Urinary bladder (tissue), 4 donors: ENCODE measurements at places on chromosomes 16 and 17.

GRCh38 chr16:87319011-87319410 is 1.8 kb upstream of the C16orf95 start:
- DNase-seq: no peak

DNA sequence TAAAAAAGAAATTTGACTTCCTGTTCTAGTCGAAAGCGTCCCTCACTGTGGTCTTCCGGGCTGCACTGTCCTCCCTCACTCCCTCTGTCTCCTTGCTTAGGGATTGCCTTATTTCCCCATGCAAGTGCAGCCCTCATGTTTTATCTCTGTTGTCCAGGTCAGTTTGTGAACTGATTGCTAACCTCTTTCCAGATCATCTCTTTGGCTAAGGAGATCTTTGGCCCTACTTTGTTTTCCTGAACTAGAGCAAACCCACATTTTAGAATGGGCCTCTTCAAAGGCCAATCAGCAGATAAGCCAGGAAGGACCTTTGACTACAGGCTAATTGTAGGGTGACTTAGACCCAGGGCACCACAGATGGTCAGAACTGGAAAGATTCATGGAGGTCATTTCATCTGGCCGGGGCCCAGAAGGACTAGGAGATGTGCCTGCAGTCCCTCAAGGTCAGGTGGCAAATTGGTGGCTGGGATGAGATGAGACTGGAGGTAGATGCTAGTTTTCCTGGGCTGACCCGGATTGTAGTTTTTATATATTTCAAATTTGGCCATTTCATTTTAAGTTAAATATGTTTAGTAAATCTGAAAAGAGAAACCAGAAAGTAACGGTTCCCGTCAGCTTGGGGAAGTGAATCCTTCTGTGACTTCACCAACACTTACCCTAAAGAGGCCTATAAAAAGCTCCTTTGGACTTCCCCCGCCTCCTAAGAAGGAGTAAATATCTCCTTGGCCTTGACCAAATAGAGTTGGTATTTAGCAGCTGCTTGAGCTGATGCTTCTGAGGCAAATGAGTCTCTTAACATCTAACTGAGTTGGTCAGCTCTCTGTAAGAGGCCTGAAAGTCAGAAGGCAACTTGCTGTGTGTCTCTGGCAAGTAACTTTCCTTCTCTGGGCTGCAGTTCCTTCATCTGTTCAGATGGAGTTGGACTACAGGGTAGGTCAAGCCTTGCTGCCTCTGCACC is 6.2 kb upstream of the SLC25A19 start:
- DNase-seq: no peak

DNA sequence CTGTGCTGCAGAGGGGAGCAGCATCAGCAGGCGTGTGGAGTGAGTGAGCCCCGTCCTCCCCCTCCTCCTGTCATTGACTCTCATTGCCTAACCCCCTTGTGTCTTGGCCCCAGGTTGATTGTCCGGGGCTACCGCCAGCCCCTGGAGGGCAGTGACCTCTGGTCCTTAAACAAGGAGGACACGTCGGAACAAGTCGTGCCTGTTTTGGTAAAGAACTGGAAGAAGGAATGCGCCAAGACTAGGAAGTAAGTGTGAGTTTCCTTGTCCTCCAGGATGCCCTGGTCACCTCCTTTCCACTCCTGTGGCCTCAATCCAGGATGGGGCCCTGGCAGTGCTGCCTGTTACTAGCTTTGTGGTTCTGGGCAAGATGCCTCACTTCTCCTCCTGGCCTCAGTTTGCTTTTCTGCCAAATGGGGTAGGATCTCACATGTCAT is 87.0 kb downstream of the ABCC1 start:
- no peak for DNase-seq

- DNase-seq: no peak
Observed at GRCh38 chr17:78168242-78168902, at the start of gene SYNGR2. Gene SYNGR2, plus strand, starts transcription at chr17:78168581. Its CDS starts 36 bp downstream, at chr17:78168617.

DNA sequence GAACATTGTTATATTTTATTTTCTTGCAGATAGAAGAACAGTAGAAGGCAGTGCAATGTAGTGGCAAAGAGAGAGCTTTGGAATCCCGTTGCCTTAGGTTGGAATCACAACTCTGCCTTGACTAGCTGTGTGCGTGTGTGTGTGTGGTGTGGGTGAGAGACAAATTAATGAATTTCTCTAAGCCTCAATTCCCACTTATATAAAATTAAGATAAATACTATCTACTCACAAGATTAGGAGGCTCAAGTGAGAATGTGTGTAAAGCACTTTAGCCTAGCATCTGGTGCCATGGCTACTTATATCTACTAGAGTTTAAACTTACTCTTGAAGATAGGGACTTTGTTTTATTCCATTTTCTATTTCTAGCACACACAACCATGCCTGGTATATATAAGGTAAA is 12.8 kb downstream of the CPD start:
- no peak for DNase-seq

DNA sequence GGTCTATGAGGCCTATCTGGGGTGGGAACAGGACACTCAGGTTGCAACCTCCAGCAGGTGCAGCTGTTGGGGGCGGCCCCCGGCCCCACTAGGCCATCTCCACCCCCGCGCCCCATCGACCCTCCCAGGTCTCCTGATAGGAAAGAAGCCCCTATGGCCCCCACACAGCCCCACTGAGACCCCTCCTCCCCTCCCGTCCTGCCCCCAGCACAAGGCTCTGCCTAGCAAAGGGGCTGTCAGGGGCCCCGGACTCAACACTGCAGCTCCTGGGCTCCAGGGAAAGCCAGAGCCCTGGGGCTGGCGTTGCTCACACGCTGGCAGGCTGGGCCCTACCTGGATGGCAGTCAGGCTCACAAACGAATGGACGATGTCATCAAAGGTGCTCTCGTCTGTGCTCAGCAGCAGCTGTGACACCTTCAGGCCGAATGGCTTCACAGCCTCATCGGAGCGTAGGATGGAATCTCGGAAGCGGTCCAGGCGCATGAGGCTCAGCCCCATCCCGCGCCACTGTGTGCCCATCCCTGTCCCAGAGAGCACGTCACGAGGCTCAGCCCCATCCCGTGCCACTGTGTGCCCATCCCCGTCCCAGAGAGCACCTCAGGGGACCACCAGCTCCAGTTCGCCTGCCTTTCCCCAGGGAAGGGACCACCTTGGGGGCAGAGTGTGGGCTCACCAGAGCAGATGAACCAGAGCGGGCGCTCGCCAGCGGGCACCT is 7.3 kb downstream of the FASN start:
- DNase-seq: no peak

DNA sequence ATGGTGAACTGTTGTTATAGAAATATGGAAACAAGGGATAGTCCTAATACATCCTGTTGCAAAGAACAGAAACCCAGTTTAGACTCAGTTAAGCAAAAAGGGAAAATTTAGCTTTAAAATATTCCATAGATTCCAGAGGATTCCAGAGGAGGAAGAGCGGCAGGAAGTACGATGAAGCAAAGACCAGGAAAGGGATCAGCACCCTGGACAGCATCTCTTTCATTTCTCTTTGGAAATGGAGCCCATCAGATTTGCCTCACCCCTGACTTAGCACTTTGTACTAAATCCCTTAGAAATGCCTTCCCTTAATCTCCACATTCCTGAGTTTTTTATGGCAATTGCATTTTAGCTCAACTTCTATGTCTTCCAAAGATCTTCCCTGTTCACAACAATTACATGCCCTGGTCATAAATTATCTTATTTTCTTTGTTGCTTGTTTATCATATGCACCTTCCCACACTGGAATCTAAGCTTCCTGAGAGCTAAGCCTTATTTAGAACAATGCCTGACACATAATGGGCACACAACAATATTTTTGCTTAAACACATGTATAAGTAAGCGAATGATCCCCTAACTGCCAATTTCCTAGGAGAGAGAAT is 150.0 kb upstream of the RBFOX1 start:
- no peak for DNase-seq

- DNase-seq: no peak
Observed at GRCh38 chr17:74712756-74713155, at the start of gene CD300LF. Gene CD300LF, minus strand, starts transcription at chr17:74712923. Its CDS starts 57 bp downstream, at chr17:74712866.

- no peak for DNase-seq
Observed at GRCh38 chr17:75020331-75021110, 8.1 kb downstream of the MRPL58 start.

- no peak for DNase-seq
Observed at GRCh38 chr17:4903051-4903818, at the start of gene CHRNE. Gene CHRNE, minus strand, starts transcription at chr17:4903098. Its CDS starts 35 bp downstream, at chr17:4903063.

GRCh38 chr16:47927330-47927729 is 228.5 kb downstream of the ABCC12 start:
- DNase-seq: no peak

- DNase-seq: no peak
Observed at GRCh38 chr17:65196617-65197016, 59.4 kb downstream of the RGS9 start.

- no peak for DNase-seq
Observed at GRCh38 chr17:6753546-6753945, 2.3 kb upstream of the XAF1 start.

GRCh38 chr17:6467567-6467966 is 23.3 kb downstream of the PIMREG start:
- DNase-seq: no peak

GRCh38 chr17:17750881-17751280 is 69.6 kb downstream of the RAI1 start:
- DNase-seq: no peak

GRCh38 chr16:61791464-61791863 is 244.8 kb downstream of the CDH8 start:
- no peak for DNase-seq

DNA sequence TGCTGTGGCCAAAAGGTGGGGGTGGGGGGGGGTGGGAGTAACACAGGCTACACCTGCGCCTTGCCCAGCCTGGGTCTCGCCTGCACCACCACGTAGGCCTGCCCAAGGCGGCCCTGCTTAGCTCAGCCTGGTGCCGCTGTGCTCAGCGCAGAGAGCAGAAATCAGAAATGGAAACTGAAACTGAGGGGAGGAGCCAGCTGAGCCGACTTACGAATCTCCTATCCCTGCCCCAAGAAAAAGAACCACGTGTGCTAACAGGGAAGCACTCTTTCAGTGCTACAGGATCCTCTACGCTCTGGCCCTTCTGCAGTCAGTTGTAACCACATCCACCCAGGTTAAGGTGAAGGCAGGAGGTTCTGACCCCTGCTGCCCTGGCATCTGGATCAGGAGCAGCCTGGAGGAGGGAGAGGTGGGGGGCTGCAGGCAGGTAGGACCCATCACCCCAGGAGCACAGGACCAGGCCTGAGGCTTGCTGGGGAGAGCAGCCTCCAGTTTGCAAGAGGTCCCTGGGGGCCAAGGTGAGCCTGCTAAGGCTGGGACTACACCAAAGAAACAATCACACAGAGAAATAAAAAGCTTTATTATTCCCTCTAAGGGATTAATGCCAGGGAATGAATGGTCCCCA is at the start of gene DHX58:
DHX58 (minus strand) TSS at position 163 of the 625 bp plus-strand sequence. CDS start 822 bp downstream, outside the sequence.
- DNase-seq: peak; percentile 59

DNA sequence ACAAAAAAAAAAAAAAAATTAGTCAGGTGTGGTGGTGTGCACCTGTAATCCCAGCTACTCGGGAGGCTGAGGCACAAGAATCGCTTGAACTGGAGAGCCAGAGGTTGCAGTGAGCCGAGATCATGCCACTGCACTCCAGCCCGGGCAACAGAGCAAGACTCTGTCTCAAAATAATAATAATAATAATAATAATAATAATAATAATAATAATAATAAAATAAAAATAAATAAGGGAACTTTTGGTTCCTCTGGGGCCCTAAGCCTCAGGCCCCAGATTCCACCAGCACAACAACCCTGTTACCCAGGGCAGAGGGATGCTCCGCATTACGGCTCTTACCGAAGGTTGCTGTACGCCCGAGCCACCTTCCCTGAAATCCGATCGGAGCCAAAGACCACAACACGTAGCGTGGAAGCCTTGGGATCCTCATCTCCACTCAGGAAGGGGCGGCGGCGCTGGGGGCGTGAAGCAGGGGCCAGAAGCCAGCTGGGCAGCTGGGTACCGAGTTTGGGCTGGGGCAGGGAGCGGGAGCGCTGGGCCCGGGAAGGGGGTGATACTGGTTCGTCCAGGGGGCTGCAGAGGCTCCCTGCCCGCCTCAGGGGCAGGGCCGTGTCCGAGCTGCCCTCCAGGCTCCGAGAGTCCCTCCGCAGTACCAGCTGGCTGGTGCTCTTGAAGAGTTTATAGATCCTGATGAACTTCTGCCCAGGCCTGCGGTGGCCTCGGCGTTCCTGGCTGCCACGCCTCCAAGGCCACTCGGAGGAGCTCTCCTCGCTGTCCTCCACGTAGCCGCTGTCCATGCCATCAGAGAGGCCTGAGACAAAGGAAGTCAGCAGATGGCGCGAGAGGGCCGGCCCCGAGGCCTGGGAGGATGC is 20.6 kb upstream of the PIK3R6 start:
- no peak for DNase-seq

- DNase-seq: no peak
Observed at GRCh38 chr17:77132411-77133086, 8.2 kb upstream of the SEC14L1 start.

DNA sequence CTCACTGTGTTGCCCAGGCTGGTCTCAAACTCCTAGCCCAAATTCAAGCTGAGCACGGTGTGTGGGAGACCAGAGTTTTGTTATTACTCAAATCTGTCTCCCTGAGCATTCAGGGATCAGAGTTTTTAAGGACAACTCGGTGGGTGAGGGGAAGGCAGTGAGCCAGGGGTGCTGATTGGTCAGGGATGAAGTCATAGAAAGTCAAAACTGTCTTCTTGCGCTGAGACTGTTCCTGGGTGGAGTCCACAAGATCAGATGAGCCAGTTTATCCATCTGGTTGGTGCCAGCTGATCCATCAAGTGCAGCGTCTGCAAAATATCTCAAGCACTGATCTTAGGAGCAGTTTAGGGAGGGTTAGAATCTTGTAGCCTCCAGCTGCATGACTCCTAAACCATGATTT is 346.3 kb downstream of the TMEM114 start:
- no peak for DNase-seq

- no peak for DNase-seq
Observed at GRCh38 chr16:67803894-67804293, 2.5 kb downstream of the RANBP10 start.

DNA sequence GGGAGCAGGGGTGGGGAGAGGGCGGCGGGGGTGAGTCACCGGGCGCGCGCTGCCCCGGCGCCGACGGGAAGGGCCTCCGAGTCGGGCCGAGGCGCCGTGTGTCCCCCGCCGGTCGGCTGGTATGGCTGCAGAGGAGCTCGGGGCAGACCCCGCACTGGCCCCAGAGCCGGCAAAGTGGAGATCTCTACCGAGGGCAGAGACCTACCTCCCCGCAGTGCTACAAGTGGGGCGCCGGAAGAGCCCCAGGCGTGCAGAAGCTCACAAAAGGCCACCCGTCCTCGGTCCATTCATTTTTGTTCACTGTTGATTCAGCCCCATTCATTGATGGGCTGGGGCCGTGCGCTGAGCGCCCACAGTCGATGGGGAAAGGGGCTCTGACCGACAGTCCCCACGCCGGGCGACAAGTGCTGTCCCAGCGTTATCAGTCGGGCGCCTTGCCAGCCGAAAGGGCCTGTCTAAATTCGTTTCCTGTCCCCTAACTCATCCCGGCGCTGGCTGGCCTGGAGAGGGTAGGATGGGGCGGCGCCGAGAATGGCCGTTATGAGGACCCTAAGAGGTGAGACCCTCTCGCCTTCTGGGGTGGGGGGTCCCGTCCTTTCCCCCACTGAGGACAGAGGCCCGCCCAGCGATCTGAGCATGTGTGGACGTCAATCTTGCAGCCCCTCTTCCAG is 709 bp upstream of the ENO3 start:
- no peak for DNase-seq

GRCh38 chr16:342455-343213 is 9.9 kb downstream of the AXIN1 start:
- DNase-seq: no peak
